Activated B cell treated with CpG ODN at 0.5 μM for 24 hours (primary cell): ENCODE measurements at places on chromosomes 5 and 9. TPM values are rescaled to one million over a fixed set of nuclear protein-coding genes. Genes with fewer than 3 reads are reported as not detected.
A peak's percentile ranks its signal among the peaks of the same experiment; 100 is the strongest.

FYB1 gene
- total RNA-seq, result 0.55 and 0.56 TPM in 2 replicates

MBLAC2 gene
- total RNA-seq, result 6.4 and 7.3 TPM in 2 replicates

F2RL1 gene
- 0.07 and 0.22 TPM in 2 replicates for total RNA-seq

- no peak overlapping the region for H3K4me3 ChIP-seq
- DNase-seq, result no peak
- H3K36me3 ChIP-seq, result no peaks in the 10 kb centered on the region
- no peaks in the 10 kb centered on the region for H3K4me1 ChIP-seq
- no peak overlapping the region for H3K27ac ChIP-seq
These were observed 67.7 kb upstream of the SMIM32 start for GRCh38 chr5:136260656-136261055.

- H3K4me1 ChIP-seq, result peaks cover 17% of the 10 kb centered on the region
- H3K27ac ChIP-seq, result no peak overlapping the region
- no peak overlapping the region for H3K4me3 ChIP-seq
- DNase-seq, result no peak
These were observed 336.3 kb downstream of the KDM4C start for GRCh38 chr9:7094052-7094451.

DNA sequence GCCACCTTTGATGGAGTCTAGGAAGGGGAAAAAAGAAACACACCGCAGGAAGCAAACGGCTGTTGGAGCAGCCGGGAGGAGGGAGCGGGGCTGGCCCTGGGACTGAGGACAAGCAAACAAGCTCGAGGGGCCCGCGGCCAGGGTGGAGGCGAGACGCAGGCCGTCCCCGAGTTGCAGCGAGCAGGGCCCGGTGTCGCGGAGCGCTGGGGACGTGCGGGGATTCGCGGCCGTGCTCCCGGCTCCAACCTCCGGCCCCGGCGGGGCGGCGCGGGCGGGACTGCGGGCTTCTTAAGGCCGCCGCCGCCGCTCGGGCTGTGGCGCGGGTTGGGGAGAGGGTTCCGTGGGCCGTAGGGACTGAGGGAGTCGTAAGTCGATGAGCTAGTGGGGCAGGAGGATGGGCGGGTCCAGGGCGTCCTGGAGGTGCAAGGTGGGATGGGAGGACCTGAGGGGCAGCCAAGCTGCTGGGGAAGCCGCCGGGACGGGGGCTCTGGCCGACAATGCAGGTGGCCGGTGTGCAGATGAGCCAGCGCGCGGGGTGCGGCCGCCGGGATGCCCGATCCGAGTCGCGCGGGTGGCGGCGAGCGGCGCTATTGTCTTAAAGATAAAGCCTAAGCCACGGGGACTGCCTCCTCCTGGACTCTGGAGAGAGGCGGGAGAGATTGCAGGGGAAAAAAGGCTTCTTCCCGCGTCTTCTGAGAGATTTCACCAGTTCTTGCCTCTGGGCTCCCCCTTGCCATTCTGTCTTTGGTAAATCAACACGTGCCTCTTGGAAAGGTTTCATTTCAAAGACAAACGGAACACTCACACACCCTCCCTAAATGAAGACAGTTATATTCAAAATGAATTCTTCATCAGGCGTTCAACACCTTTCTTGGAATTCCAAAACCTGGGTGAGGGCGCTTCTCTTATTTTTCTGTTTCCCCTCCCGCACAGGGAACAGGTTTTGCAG is 1.6 kb upstream of the HAPLN1 start:
- peaks cover 37% of the 10 kb centered on the region for H3K27me3 ChIP-seq
- H3K4me1 ChIP-seq, result peaks cover 13% of the 10 kb centered on the region
- H3K36me3 ChIP-seq, result no peaks in the 10 kb centered on the region
- H3K27ac ChIP-seq, result no peak overlapping the region

DNA sequence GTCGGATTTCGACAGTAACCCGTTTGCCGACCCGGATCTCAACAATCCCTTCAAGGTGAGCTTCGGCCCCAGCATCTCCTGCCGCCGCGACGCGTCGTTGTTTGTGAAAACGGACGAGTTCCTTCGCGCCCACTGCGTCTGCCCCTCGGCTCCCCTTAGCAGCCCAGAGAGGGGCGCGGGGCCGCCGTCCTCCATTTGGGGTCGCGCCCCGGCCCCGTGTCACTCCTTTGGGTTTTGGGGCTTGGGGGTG is 182 bp downstream of the SCAMP1 start:
- no peak for DNase-seq
- H3K27me3 ChIP-seq, result no peaks in the 10 kb centered on the region
- peaks cover 33% of the 10 kb centered on the region for H3K4me1 ChIP-seq
- peak overlapping the region; percentile 92 for H3K27ac ChIP-seq

GRCh38 chr5:91219803-91220371 is 163.2 kb downstream of the ARRDC3 start:
- H3K4me3 ChIP-seq, result no peak overlapping the region
- H3K4me1 ChIP-seq, result no peaks in the 10 kb centered on the region
- no peaks in the 10 kb centered on the region for H3K36me3 ChIP-seq

DNA sequence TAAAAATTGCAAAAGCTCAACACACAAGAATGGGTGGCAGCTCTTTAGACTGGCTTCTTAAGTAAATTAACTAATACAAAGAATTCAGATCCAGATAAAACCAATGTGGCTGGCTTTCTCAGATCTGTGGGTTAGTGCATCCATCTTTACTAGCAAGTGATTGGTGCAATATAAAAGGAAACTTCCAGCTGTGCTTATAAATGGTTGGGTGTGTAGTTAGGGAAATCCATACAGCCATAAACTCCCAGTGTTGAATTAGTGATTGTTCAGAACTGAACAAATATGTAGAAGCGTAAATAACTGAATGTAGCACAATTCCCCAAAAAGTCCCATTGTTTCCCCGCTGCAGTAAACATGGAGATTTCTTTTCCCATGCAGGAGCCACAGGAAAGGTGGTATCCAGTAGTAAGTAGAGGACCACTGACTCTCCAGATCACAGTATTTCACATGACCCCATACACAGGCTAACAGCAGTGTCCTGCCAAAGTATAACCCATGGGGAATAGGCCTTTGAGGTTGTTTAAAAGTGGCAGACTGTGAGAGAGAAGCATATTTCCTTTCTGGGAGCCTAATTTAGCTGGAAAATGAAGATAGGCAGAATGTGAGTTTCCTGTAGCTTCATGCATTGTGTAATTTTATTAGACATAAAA is 173.1 kb upstream of the SLC12A2 start:
- H3K4me3 ChIP-seq, result no peak overlapping the region
- no peaks in the 10 kb centered on the region for H3K27me3 ChIP-seq
- no peaks in the 10 kb centered on the region for H3K4me1 ChIP-seq
- no peak for DNase-seq

- no peak overlapping the region for H3K27ac ChIP-seq
- no peak overlapping the region for H3K4me3 ChIP-seq
- no peaks in the 10 kb centered on the region for H3K36me3 ChIP-seq
- H3K27me3 ChIP-seq, result peaks cover 9% of the 10 kb centered on the region
These were observed 227.6 kb upstream of the ELL2 start for GRCh38 chr5:96189028-96189826.

- no peak for DNase-seq
- no peaks in the 10 kb centered on the region for H3K27me3 ChIP-seq
- H3K27ac ChIP-seq, result peak overlapping the region; percentile 91
- peak overlapping the region; percentile 56 for H3K4me3 ChIP-seq
- H3K36me3 ChIP-seq, result no peaks in the 10 kb centered on the region
These were observed 9.7 kb upstream of the RALGDS start for GRCh38 chr9:133130685-133131244.

DNA sequence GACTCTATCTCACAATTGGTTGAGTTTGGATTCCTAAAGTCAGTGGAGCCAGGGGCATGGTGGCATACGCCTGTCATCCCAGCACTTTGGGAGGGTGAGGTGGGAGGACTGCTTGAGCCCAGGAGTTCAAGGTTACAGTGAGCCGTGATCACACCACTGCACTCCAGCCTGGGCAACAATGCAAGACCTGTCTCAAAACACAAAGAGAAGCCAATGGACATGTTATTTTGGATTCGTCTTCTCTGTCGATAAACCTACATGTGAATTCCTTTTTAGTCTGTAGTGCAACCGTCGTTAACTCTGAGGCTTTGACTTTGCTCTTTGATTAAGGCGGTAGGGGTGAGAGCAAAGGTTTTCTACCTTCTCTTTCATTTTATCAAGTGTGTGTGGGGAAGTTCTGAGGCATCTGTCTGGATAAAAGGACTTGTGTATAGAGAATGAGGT is 142.7 kb downstream of the KDM4C start:
- H3K27me3 ChIP-seq, result no peaks in the 10 kb centered on the region
- peaks cover 13% of the 10 kb centered on the region for H3K4me1 ChIP-seq
- peaks cover 62% of the 10 kb centered on the region for H3K36me3 ChIP-seq
- no peak for DNase-seq
- H3K27ac ChIP-seq, result no peak overlapping the region

DNA sequence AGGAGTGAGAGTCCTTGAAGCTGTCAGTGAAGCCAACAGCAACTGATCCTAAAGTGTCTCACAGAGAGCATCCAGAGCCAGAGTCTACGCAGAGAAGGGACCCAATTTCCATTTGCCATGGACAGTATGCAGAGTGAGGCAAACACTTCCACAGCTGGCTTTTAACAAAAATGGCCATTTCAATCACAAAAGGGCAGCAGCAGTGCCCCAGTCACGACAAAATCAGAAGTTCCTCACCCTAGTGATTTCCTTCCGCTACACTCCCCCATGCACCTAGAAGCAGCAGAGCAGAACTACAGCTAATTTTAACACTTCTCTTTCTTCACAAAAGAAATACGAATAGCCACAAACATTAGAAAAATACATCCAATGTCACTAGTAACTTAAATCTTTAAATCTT is 27.9 kb downstream of the FBXW11 start:
- H3K27me3 ChIP-seq, result no peaks in the 10 kb centered on the region
- no peak for DNase-seq
- H3K36me3 ChIP-seq, result peaks cover 29% of the 10 kb centered on the region
- peak overlapping the region; percentile 65 for H3K4me3 ChIP-seq
- H3K27ac ChIP-seq, result peak overlapping the region; percentile 86
- H3K4me1 ChIP-seq, result peaks cover 85% of the 10 kb centered on the region
